ENCODE measurements at places on chromosomes 1 and 21.

- no peak for DNase-seq
Measured at GRCh38 chr1:113141650-113142473, 68.9 kb downstream of the LRIG2 start.

DNA sequence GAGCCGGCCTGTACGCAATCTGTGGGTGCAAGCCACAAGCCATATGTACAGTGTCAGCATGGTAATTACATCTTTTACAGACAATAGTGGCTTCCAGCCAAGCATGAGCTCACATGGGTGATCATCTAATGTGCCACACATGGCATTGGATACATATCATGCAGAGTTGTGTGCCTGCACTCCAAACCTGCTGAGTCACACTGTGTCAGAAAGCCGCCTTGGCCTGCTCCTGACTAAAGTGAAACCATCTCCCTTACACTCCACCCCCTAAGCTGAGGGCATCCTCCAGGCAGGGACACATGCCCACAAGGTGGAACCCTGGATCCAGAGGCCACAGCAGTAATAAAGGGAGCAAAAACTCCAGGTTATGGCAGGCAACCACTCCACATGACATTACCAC lies 72.5 kb downstream of the KCNT2 start:
- DNase-seq = no peak

GRCh38 chr1:29698033-29698432 lies 461.7 kb downstream of the PTPRU start:
- no peak for DNase-seq

- no peak for DNase-seq
Measured at GRCh38 chr1:42931108-42931539, 27.5 kb downstream of the SLC2A1 start.

DNA sequence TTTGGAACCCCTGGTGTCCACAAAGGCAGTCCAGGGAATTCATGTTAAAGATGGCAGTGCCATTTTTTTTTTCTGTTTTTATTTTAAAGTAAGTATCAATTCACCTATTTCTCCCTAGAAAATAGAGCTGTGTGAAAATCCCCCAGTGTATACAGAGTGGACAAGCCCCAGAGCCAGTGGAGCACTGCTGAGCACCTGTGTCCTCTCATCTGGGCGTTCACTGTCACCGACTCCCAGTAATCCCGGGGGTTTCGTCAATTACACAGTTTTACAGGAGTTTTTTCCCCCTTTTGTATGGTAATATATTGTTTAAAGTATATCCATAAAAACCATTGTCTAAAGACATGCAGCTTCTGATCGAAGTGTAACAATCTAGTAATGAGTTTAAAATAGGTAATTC lies 175.8 kb downstream of the SDCCAG8 start:
- no peak for DNase-seq

Data from ovary (tissue), 10 donors.